Activated T-cell treated with anti-CD3 and anti-CD28 coated beads, Interleukin-2, amount 50 U/mL, for 48 hours (primary cell): ENCODE measurements at places on chromosomes 2 and 18.
A peak's percentile ranks its signal among the peaks of the same experiment; 100 is the strongest.

- DNase-seq, result no peak
Observed at GRCh38 chr2:25311865-25312575, 29.7 kb downstream of the DNMT3A start.

DNA sequence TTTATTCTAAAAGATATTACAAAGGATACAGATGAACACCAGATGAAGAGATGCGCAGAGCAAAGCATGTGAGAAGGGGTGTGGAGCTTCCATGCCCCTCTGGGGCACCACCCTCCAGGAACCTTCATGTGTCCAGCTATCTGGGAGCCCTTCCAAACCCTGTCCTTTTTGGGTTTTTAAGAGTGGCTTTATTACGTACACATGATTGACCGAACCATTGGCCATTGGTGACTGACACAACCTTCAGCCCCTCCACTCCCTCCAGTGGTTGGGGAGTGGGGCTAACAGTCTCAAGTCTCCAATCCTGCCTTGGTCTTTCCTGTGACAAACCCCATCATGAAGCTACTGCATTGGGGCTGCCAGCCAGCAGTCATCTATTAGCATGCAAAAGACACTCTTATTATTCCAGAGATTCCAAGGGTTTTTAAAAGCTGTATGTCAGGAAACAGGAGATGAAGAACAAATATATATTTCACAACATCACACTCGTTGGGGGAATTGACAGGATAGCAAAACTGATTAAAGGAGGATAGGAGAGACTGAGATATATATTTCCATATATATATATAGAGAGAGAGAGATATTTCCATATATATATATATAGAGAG is 19.4 kb downstream of the IL1B start:
- no peak for DNase-seq

GRCh38 chr2:85066874-85067351 is 66.3 kb upstream of the TCF7L1 start:
- peak; percentile 76 for DNase-seq

DNA sequence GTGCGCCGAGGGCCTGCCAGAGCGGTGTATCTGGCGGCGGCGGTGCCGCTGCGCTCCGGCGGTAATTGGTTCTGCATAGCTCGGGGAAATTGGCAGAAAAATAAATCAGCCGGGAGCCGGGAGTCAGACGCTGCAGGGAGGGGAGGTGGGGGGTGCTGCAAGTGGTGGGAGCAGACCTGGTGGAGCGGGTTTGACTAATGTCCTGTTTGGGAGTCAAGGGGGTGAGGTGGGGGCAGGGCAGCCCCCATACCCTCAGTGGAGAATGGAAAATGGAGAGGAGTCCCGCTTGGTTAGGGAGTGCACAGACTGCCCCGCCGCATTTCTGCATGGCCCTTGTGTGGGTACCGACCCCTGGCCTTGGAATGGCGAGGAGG is 107.3 kb downstream of the DYSF start:
- DNase-seq, result no peak

- no peak for DNase-seq
Observed at GRCh38 chr2:72037261-72037666, 110.4 kb downstream of the CYP26B1 start.

DNA sequence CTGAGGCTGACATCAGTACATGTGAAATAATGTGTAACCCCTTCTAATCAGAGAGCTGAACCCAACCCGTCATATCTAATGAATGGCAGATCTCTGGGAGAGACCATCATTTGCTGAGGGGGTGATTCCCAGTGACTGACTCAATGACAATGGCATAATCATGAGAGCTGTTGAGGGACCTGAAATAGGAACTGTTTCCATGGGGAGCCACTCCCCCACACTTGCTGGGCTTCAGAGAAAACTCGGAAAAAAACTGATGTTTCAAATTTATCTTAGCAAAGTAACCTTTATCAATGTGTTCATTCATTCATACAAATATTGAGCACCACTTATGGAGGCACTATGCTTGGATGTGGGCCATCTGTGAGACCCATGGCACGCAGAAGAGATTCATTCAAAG is 93.4 kb upstream of the ZBTB14 start:
- DNase-seq, result no peak

DNA sequence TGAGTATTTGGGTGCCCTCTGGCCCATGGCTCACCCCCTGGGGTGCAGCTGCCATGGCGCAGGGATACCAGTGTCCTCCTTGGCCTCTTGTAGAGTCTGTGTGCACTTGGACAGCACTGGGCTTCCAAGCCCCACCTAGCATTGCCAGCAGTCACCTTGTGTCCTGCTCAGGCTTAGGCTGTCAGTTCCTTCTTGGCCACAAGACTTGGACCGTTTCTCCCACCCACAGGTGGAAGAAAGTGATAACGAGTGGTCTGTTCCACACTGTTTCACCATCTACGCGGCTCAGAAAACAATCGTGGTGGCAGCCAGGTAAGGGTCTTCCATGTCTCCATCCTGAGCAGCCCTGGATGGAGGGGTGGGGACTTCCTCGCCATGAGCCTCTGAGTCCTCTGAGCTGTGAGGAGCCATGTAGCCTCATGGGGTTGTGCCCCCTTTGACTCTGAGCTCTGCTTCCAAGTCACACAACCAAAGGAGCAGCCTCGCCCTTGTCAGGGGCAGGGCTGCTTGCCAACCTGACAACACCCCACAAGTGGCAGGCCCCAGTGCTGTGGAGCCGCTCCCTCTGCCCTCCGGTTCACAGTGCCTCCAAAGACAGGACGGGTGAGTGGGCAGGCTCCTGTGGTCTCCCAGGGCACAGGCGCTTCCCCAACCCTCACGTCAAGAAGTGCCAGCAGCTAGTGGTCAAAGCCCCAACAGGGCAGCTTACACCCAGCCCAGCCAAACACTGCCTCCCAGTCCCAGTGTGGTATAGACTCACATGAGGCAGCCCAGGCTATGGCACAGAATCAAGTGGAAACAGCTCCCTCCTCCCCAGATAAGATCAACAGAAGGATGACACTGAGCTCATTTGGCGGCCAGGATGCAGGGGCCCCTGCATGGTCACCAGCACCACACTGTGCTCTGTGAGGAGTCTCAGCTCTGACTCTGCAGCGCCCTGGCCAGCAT is 18.4 kb downstream of the STK25 start:
- DNase-seq, result no peak

DNA sequence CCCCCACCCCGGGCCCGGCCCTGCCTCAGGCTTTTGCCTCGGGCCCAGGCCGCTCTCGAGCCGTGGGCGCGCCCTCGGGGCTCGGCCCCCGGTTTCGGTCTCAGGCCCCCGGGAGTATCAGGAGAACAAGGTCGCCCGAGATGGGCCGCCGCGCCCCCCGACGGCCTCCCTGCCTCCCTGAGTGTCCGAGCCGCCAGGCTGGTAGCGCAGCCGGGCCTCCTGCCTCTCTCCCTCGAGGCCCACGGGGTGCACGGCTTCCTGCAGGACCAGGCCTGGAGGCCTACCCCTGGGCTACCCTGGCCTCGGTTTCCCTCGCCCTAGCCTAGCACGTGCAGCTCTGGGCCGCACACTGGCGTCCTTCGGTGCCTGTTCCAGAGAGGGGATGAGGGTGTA is 8.4 kb downstream of the GBX2 start:
- no peak for DNase-seq

DNA sequence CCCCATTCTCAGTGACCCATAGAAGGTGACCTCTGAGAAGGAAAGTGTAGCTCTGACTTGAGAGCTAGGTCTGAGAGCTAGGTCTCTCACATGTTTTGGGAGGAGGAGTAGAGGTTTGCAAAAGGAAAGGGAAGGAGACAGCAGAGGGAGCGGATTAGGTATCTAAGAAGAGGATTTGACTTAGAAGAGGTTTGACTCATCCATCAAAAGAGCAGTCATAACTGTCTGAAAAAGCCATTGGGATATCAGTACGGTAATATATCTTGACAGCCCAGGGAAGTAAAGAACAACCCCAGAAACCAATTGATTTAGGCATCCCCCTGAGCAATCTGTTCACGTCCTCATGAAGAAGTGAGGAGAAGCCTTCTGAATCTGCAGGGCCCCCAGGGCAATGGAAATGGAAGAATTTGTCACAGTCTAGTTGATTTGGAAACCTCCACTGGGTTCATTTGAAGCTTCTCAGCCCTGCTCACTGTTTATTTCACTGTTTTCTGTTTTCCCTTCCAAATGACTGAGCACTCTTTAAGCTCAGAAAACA is 19.3 kb downstream of the OXER1 start:
- no peak for DNase-seq

GRCh38 chr18:79601234-79601633 is 78.4 kb upstream of the CTDP1 start:
- DNase-seq, result no peak

- no peak for DNase-seq
Observed at GRCh38 chr2:6369266-6369665, 496.4 kb downstream of the CMPK2 start.

DNA sequence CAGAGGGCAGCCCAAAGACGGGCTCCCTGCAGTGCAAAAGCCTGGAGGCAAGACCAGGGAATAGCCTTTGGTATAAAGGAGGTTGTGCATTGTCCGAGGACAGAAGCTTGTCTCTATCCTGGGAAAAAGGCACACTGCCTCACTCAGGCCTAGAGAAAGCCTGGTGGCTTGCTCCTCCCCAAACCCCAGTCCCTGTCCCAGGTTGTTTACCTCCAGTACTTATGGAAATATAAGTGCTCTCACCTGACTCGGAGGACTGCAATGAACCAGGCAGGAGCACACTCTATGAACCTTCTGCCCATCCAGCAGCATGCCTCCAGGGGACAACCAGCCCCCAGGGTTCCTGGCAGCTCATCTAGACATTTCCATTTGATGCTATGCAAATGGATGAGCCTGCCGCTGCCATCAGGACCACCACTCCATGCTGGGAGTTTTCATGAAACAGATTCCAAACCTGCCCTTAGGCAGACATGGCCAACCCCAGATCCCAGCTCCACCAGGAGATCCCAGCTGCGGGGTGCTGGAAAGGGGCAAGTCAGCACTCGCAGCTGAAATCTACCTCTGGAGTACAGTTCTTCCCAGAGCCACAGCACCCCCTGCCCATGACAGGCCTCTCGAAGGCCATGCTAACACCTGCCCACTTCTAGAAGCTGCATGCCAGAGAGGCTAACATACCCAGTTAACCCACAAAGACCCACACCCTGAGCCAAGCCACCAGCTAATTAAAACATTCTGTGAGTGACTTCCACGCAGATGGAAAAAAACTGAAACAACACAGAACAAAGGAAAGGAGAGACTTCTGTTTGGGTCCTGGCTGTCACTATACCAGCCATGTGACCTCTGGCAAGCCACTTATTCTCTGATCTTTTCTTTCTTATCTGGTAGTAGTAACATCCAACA is 101.7 kb downstream of the TTC32 start:
- DNase-seq, result no peak

DNA sequence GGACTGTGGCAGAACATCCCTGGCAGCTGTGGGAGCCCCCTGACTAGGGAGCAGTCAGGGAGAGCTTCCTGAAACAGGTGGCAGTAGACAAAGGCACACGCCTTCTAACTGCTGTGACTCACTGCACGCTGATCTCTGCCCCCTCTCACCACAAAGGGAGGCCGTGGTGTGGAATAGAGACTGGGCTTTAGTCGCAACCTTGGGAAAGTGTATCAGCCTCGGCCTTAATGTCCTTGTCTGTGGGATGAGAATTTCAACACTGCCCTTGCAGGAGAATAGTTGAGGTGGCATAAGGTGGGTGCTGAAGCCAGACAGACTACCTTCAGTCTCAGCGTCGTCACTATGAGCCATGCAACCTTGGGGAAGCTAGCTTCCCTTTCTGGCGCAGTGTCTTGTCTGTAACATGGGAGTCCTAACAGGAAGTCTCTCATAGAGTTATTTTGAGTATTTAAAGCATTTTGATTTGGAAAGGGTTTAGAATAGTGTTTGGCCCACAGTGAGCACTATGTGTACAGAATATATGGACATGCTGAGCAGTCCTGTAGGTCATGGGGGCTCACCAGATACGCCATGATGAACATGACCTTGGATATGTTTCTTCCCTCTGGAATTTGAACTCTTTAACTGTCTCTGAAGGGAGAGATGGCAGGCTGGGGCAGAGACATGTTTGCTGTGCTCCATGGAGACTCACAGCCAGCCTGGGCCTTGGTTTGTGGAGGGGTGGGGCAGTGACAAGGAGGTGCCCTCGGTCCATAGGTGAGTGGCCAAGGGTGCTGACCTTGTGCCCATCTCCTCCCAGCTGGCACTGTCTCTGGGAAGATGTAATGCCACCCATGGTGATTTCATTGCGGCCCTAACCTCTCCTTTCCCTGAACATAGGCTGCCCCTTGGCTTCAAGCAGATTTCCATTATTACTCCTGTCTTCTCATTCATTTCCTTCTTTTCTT is 29.5 kb upstream of the SMAD7 start:
- no peak for DNase-seq

GRCh38 chr2:215931256-215931903 is 82.0 kb downstream of the MREG start:
- DNase-seq, result peak; percentile 68

- no peak for DNase-seq
Observed at GRCh38 chr2:187826023-187826422, 271.8 kb upstream of the TFPI start.

DNA sequence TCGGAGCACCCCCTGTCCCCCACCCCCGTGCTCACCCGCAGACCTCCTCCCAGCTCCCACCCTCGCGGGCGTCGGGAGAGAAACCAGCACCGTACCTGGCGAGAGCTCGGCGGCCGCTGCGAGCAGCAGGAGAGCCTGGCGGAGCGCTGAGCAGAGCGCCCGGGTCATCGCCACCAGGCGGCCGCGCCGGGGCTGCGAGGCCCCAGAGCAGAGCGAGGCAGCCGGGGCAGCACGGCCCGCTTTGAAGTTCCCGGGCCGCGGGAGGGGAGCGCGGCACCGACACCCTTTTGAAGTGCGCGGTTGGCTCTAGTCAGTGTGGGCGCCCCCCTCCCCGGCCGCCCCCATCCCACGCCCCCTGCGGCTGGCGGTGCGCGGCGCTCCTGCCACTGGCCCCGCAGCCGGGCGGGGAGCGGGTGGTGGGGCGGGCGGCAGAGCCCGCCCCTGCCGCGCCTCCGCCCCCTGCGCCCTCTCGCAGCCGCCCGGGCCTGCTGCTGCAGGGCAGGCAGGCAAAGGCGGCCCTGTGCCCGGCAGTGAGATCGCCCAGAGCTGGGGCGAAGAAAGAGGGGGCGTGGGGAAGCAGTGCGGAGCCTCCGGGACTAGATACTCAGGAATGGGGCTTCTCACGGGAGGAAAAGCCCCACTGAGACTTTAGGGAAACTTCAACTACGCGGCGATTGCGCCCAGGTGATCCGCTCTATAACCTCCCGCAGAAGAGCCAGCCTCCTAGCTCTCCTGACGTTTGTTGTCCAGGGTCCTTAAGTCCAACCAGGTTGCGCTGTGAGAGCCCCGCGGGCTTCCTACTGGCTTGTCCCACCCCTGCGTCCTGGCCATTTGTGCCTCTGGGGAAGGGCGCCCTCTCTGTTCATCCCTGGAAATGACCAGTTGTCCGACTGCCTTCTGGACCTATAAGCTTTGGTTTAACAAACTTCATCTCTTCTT is at the start of gene ACVR1C:
Gene ACVR1C, minus strand, starts transcription at position 388 of the 939 bp plus-strand sequence. Its CDS starts 220 bp downstream, at position 168.
- DNase-seq, result peak; percentile 79

GRCh38 chr2:41909584-41909983 is 138.2 kb upstream of the PKDCC start:
- DNase-seq, result no peak

DNA sequence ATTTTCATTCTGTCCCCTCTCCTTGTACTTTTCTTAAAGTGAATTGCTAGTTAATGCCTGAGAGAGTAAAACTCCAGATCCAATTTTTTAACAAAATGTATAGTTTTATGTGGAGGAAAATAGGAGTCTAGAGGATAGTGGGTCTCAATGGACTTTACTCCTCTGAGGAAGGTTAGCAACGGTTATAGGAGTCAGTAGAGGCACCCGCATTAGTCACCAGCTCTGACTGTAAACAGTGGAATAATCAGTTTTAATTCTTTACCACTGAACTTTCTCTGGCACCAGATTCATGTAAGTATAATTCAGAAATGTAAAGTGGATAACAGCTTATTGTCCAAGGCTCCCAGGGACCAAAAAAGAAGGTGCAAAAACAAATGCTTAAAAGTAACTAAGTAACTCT is 38.7 kb upstream of the HNMT start:
- no peak for DNase-seq

GRCh38 chr2:33021542-33022227 is 74.9 kb downstream of the LTBP1 start:
- no peak for DNase-seq
